ENCODE measurements at places on chromosomes 3 and 15. TPM values are rescaled to one million over a fixed set of nuclear protein-coding genes. Genes with fewer than 3 reads are reported as not detected.

DNA sequence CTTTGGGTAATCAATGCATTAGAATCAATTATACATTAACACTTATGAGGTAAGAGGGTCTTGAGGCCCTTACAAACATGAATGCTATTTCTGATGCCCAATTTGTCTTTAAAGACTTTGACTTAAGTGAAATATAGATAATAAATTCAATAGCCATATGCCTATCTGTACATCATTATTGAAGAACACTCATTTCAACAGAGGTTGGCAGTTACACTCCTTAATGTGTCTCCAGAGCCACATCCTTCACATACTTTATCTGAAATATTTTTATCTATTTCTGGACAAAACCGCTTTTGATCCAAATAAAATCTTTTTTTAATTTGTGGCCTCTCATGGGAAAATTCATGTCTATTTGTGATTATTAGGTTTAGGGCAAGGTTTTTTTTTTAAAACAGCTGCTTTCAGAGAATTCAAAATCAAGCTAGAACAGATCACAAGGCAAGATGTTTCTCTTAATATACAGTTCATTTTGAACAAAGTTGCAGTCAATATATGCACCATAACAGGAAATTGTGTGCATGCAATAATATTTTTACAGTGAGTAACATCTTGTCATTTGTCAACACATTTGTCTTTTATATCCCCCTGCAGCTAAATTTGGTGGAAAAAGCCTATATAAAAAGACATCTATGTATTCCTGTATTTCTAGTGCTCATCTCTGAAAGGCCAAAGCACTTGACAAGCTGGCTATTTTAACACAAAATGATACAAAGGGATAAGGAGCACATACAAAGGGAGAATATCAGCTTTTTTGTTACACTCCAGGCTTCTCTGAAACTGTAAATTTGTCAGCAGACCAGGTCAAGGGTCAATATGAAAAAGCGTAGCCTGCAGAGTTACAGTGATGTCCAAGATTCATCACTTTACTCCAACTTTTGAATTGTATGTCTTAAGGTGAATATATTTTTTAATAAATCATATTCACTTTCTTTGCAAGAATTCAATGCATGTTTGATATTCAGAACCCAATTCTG is 146.2 kb upstream of the DPH6 start:
- DNase-seq, result no peak

- DNase-seq, result no peak
Measured at GRCh38 chr3:184085389-184085852, 11.4 kb upstream of the HTR3E start.

SPINK8 gene
- total RNA-seq, result not detected

GRCh38 chr3:48661501-48662144 is 1.1 kb downstream of the CELSR3 start:
- DNase-seq, result peak; percentile 81

SEC11A gene
- total RNA-seq, result 240 TPM

Data from tongue (tissue), 3 donors.